Left kidney (tissue), 8 donors: ENCODE measurements at places on chromosomes 13 and 19. TPM values are rescaled to one million over a fixed set of nuclear protein-coding genes. Genes with fewer than 3 reads are reported as not detected.

The HCST gene
- 1.1 TPM for polyA plus RNA-seq

The IFI30 gene
- 11.3 TPM for polyA plus RNA-seq

The ZNF575 gene
- polyA plus RNA-seq: 1.6 TPM

The GJB2 gene
- 4.4 TPM for polyA plus RNA-seq

The SUPT5H gene
- 150 TPM for polyA plus RNA-seq

The FCHO1 gene
- polyA plus RNA-seq: 1.6 TPM

The PSG6 gene
- not detected for polyA plus RNA-seq

The S1PR4 gene
- 0.12 TPM for polyA plus RNA-seq

The FAM83E gene
- 0.57 TPM for polyA plus RNA-seq

The ZNF468 gene
- polyA plus RNA-seq: 57.9 TPM

The SLC25A41 gene
- polyA plus RNA-seq: 1.0 TPM

The FBN3 gene
- 59.0 TPM for polyA plus RNA-seq

The KANK3 gene
- 6.1 TPM for polyA plus RNA-seq

The ZNF470 gene
- 12.7 TPM for polyA plus RNA-seq

The PCP2 gene
- 0.80 TPM for polyA plus RNA-seq

The MYBPC2 gene
- 1.5 TPM for polyA plus RNA-seq

The PPM1N gene
- polyA plus RNA-seq: 0.27 TPM

The TRPM4 gene
- 29.4 TPM for polyA plus RNA-seq

The PDE4C gene
- 0.75 TPM for polyA plus RNA-seq

The VSTM2B gene
- 1.1 TPM for polyA plus RNA-seq

The ZNF835 gene
- 3.1 TPM for polyA plus RNA-seq

The IRGC gene
- not detected for polyA plus RNA-seq

The ZBTB32 gene
- polyA plus RNA-seq: 0.32 TPM

The SIGLEC5 gene
- not detected for polyA plus RNA-seq

The RUBCNL gene
- polyA plus RNA-seq: 3.0 TPM

The ZNF837 gene
- polyA plus RNA-seq: 3.1 TPM

The NTF4 gene
- 3.1 TPM for polyA plus RNA-seq
